Immature natural killer cell (primary cell): ENCODE measurements at places on chromosomes 6 and 20.

DNA sequence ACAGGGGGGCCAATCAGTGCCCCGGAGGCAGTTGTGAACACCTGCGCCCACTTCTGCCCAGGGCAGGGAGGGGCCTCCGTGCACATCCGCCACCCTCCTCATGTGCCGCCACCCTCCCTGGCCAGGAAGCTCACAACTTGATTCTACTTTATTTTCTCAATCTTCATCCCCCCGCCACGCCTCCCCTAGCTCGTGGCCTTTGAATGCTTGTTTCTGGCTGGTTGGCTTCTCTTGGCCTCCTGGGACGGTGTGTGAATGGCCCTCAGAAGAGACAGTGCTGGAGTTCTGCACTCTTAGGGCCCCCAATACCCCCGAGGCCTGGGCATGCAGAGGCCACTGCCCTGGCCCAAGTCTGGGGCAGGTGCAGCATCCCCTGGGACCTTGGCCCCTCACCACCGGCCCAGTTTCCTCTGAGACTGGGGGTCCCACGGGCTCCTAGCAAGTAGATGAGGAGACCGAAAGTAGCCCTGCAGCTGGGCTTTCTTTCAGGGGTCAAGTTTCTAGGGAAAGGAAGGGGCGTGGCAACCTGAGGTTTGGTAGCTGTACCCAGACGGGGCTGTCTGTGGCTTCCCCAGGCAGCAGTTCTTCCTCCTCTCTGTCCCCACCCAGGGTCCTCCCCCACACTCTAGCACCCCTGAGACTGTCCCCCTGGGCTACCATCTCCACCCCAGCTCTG lies 1.3 kb downstream of the RGS19 start:
- DNase-seq, result peak; percentile 48

- DNase-seq, result no peak
Observed at GRCh38 chr6:56399672-56400263, 152.4 kb upstream of the COL21A1 start.

DNA sequence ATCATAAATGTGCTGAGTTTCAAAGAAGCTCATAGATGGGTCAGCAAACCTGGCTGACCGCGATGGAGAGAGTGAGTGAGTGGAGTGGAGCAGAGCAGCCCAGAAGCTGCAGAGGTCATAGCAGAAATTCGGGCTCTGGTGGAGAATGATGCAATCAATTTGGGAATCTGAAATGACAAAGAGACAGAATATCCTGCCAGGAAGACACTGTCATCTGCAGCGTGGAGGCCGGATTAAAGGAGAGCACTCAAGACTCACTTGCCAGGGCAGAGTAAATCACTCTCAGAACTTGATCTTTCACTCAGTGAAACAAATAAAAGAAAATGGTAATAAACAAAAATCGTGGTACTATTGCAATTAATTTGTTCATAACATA lies 109.6 kb upstream of the RREB1 start:
- no peak for DNase-seq

DNA sequence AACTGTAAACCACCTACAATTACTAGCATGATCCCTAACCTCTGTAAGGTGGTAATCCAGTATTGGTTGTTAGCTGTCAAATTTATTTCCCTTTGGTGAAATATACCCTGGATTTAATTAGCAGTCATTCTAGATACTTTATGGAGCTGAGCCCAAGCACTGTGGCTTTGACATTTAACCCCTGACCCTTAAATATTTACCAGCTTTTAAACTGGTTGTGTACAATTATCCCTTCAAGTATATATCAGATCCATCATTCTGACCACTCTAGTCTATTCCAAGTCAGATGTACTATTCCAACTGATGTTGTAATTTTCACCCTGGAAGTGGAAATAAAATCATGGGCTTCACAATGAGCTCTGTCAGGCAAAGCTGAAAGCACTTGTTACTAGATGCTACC lies 229.6 kb downstream of the FOXC1 start:
- no peak for DNase-seq

- DNase-seq, result no peak
Observed at GRCh38 chr6:23218751-23219150, 649.4 kb downstream of the HDGFL1 start.

- DNase-seq, result no peak
Observed at GRCh38 chr6:148890096-148890495, 143.3 kb downstream of the UST start.

- DNase-seq, result no peak
Observed at GRCh38 chr20:25047766-25048165, 10.2 kb downstream of the ACSS1 start.

GRCh38 chr20:21702553-21703470 lies 2.7 kb upstream of the PAX1 start:
- no peak for DNase-seq

DNA sequence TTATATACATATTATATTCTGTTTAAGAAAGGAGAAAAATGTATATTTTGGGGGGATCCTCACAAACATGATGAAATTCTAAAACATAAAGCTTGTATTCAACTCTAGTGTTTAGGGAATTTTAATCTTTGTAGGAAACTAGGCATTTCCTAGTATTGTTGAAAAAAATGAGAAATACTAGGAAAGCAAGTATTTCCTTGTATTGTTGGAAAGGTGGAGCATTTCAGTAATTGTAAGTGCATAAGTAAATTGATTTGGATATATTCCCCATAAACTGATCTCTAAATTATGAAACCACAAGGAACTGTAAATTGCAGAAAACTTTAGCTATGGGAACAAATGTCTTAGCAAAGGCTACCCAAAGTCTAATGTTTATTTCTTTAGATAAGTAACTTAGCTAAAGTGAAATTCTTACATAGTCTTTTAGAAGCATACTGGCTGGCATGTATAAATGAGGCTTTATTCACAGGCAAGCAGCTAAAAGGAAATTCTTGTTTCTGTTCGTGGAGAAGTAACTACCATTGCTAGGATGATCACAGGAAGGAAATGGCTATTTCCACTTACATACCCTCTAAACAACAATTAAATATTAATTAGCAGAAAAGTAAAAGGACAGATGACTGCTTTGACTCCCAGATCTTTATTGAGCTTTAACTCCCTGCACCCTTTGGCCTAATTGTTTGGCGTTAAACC lies 19.9 kb upstream of the NRN1 start:
- no peak for DNase-seq

DNA sequence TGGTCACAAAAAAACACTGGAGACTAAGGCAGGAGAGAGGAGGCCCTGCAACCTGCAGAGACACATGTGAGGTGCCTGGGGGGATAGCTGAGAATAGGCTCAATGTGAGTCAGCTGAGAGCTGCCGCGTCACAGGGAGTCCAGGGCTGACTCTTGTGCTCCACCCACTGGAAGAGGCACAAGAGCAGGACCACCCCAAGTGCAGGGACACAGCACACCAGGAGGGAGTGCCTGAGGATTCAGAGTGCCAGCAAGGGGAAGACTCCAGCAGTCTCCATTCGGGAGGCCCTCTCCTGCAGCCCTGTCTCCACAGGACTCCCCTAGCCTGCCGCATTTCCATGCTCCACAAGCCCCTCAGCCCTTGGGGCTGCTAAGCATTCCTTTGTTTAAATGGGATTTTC lies 105.5 kb downstream of the HUS1B start:
- no peak for DNase-seq

- DNase-seq, result no peak
Observed at GRCh38 chr20:61299618-61300017, 47.6 kb downstream of the CDH4 start.

GRCh38 chr6:133418108-133418507 lies 177.0 kb downstream of the EYA4 start:
- DNase-seq, result no peak

- no peak for DNase-seq
Observed at GRCh38 chr6:50655848-50656453, 57.4 kb upstream of the TFAP2D start.

- DNase-seq, result no peak
Observed at GRCh38 chr6:38192487-38192886, 373.0 kb downstream of the ZFAND3 start.

GRCh38 chr20:21571841-21572690 lies 58.2 kb upstream of the NKX2-2 start:
- no peak for DNase-seq

GRCh38 chr6:125222531-125223455 lies 69.2 kb downstream of the TPD52L1 start:
- no peak for DNase-seq

GRCh38 chr6:123805921-123806320 lies 2.3 kb downstream of the NKAIN2 start:
- DNase-seq, result no peak

GRCh38 chr6:35602133-35602946 lies 86.4 kb downstream of the FKBP5 start:
- DNase-seq, result no peak

DNA sequence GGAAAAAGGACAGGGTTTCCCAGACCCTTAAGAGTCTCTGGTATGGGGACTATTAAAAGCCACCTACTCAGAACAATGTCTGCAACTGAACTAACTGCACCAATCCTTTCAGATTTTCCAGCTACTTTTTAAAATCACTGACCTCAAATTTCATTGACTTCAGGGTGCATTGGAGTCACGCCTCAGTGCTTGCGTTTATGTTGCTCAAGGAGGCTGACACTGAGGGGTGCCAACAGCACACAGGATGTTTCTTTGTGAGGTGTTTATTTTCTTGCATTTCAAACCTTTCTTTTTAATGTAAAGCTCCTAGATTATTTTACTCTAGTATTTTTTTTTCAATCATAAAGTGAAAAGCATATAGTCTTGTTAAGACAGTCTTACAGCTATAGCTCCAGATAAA lies 402.0 kb upstream of the SLC35B3 start:
- DNase-seq, result no peak

- DNase-seq, result peak; percentile 10
Observed at GRCh38 chr6:26252077-26252472, 112.9 kb upstream of the BTN3A2 start.

GRCh38 chr6:2857580-2858337 lies 16.1 kb upstream of the SERPINB1 start:
- peak; percentile 74 for DNase-seq

DNA sequence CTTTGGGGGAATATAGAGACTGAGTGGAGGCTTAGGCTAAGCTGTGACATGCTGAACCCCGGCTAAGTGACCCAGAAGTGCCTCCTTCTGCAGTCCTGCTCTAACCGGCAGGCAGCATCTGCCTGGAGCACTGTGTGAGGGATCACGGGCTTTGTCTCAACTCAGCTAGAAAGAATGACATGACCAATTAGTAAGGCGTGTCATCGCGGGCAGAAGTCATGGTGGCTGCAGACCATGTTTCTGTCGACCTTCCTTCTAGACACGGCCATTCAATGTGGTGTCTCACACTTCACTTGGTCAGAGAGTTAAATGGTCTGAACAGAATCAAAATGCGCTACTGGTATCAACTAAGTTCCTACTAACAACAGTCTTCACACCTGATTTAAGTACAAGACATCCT lies 35.0 kb downstream of the HUS1B start:
- DNase-seq, result no peak

GRCh38 chr20:63370618-63371187 lies 9.6 kb upstream of the CHRNA4 start:
- no peak for DNase-seq

GRCh38 chr6:159127701-159128100 lies 41.5 kb upstream of the FNDC1 start:
- DNase-seq, result no peak

GRCh38 chr6:71902261-71902660 lies 15.9 kb downstream of the RIMS1 start:
- DNase-seq, result no peak

DNA sequence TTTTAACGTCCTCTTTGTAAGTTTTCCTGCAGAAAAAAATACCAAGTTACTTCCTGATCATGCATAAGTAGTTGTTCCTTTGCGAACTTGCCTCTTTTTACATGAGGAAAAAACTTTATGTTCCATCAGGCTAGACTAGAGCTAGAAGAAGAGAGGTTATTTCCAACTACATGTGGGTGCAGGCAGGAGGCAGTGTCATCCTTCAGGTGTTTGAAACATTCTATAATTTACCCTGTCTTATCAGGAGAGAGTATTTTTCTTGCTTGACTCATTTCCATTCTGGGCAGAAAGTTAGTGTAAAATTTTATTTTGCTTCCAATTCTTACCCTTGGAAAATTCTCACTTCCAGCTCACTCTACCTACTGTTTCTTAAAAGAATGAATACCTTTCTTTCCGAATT lies 28.5 kb upstream of the EPHA7 start:
- no peak for DNase-seq

DNA sequence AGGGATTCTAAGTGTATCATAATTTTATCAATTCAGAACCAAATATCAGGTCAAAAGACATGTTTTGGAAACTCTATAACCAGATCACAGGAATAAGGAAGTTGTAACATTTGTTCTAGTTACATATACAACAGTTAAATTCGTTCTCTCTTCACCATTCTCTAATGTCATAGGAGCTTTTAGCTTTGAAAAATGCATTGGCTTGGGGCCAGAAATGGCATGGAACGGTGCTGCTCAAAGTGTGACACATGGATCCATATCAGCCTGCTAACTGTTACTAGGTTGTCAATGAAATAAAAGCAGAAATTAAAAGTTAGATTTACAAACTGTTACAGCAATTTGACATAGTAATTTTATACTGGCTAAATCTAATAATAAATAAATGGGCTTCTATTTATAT lies 120.3 kb downstream of the LCA5 start:
- no peak for DNase-seq

DNA sequence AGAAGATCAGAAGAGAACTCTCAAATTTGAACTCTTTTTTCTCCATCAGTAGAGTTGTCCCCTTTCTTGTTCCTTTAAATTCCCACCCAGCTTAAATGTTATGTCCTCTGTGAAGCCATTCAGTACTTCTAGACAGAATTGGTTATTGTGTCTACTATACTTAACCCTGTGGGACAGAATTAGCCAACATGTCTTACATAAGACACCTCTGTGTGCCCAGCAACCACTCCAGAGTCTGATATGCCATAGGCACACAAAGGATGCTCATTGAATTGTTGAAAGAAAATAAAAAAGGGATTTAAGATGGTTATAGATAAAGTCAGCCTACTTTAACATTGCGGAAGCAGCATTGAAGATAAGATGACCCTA lies 77.0 kb upstream of the LTV1 start:
- no peak for DNase-seq

DNA sequence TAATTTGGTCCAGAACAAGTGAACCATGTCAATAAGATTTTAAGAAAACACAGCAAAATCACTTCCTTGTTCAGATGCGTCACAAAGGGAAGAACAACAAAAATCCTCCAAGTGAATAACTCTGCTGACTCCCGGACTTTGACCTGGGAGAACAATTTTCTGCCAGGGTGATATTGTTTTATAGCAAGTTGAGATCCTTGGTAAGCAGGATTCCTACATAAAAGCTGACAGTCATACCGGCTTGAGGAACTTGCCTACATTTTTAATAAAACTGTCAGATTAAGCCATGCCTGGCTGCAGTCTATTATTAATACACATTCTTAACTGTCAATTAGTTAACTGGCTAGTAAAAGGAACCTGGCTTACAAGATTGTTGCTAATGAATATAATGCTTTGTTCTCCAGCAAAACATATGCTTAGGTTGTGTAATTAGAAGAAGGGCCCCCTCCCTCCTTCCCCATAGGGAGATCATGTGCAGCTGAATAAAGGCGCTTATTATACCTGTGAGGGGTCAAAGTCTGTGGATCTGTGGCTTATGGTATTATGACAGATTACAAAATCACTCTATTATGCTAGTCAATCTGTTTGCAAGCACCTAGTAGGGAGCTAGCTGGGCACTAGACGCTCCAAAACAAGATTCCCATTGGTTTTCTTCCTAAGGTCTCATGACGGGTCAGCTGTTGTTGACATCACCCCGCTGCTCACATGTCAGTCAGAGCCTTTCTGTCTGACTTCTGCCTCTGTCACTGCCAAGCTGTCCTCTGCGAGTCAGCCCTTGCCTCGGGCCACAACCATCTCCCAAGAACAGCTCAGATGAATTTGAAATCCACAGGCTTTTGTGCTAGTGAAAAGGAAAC lies 44.6 kb upstream of the SEC63 start:
- no peak for DNase-seq
